ENCODE measurements at places on chromosomes 16 and 17.

DNA sequence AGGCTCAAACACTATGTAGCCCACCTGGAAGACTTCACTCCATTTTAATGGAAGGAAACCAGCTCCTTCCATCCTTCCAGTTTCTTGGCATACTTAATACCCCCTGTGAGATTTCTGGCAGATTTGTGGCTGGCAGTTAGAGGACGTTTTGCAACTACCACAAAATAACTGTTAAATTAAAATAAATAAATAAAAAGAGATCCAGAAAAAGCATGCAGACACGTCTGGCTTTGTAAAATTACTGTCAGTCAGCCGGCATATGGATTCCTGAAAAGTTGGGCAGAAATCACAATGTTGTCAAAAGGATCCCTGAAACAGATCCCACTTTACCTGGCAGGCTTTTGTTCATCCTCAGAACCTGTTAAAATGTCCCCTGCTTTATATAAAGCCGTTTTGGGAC lies 113.9 kb downstream of the ASIC2 start:
- DNase-seq = no peak
- peaks cover 15% of the 10 kb centered on the region for H3K27me3 ChIP-seq
- no peaks in the 10 kb centered on the region for H3K36me3 ChIP-seq
- no peak overlapping the region for H3K27ac ChIP-seq

- no peak overlapping the region for H3K4me3 ChIP-seq
- no peak overlapping the region for H3K27ac ChIP-seq
- no peaks in the 10 kb centered on the region for H3K4me1 ChIP-seq
- H3K36me3 ChIP-seq = no peaks in the 10 kb centered on the region
Measured at GRCh38 chr16:49084628-49085390, 196.8 kb downstream of the CBLN1 start.

GRCh38 chr17:76268991-76269981 lies 4.1 kb downstream of the UBALD2 start:
- peaks cover 61% of the 10 kb centered on the region for H3K4me1 ChIP-seq
- peaks cover 55% of the 10 kb centered on the region for H3K36me3 ChIP-seq
- peak overlapping the region; percentile 99 for H3K27ac ChIP-seq
- peak overlapping the region; percentile 93 for H3K4me3 ChIP-seq

DNA sequence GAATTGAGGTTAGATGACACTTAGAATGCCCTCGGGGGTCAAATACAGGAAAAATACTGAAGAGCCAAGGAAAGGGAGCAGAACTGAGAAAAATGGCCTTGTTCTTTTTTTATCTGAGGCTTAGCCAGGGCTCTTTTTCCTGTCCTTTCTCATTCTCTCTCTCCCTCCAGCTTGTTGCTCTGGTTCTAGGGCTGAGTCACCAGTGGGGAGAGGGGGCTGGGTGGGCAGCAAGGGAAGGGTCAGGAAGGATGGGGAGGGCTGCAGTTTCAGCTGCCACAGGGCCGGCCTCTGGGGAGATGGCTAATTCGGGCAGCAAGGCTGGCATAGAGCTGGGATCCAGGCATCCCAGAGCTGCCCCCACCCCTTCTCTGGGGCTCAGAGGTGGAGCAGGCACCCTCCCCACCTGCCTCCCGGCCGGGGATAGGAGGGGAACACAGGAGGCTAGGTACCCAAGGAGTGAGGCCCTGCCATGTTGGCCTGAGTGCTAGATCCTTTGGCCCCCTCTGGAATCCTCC lies 3.9 kb downstream of the ITGA3 start:
- DNase-seq = no peak
- no peak overlapping the region for H3K27ac ChIP-seq
- H3K4me1 ChIP-seq = peaks cover 23% of the 10 kb centered on the region
- no peak overlapping the region for H3K4me3 ChIP-seq
- H3K36me3 ChIP-seq = no peaks in the 10 kb centered on the region

DNA sequence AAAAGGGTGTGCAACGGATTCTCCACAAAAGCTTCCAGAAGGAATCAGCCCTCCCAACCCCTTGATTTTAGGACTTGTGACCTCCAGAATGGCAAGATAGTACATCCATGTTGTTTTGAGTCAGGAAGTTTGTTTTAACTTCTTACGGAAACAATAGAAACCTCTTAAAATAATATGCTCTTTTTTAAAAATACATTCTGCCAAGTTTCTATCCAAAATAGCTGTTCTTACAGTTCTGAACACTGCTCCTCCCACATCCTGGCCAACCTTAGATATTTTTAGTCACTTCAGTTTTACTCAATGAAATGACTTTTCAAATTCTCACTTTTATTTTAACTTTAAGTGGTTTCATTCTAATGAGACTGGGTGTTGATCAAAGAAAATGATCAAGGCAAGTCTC lies 156.4 kb downstream of the ZNF18 start:
- H3K27ac ChIP-seq = no peak overlapping the region
- H3K27me3 ChIP-seq = no peaks in the 10 kb centered on the region
- no peak for DNase-seq
- no peak overlapping the region for H3K4me3 ChIP-seq
- H3K36me3 ChIP-seq = no peaks in the 10 kb centered on the region

- H3K27me3 ChIP-seq = peaks cover 12% of the 10 kb centered on the region
- no peak for DNase-seq
- no peak overlapping the region for H3K4me3 ChIP-seq
- peaks cover 14% of the 10 kb centered on the region for H3K4me1 ChIP-seq
- no peaks in the 10 kb centered on the region for H3K36me3 ChIP-seq
Measured at GRCh38 chr16:50837324-50837723, 95.4 kb downstream of the CYLD start.

DNA sequence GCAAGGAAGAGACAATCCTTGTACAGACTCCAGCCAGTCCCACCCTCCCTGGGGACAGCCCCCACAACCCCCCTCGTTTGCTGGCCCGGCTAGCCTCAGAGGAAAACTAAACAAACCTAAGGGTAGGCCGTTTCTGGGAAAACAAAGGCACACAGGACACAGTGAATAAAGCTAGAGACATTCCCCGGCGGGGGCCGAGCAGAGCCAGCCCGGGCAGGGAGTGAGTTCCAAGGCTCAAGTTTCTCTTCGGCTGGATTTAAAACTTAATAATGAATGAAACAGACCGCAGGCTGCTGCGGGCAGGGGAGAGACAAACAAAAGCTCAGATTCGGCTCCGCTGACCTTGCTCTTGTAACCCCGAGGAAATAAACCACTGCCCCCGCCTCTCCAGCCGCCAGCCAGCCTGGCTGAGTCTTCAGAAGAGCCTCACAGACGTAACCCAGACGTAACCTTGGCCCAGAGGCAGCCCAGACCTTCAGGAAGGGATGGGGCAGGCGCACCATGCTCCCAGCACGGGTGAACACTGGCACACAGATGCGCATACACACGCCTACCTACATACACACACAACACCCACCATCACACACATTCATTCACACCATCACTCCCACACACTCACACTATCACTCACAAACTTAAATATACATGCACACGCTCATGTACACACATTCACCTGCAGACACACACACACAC lies 216.0 kb downstream of the ZNF423 start:
- no peak for DNase-seq
- no peaks in the 10 kb centered on the region for H3K27me3 ChIP-seq
- H3K27ac ChIP-seq = no peak overlapping the region
- no peaks in the 10 kb centered on the region for H3K4me1 ChIP-seq
- H3K36me3 ChIP-seq = no peaks in the 10 kb centered on the region

GRCh38 chr17:82267575-82268379 lies 5.7 kb downstream of the CSNK1D start:
- H3K4me3 ChIP-seq = no peak overlapping the region
- DNase-seq = no peak
- H3K27ac ChIP-seq = peak overlapping the region; percentile 57
- peaks cover 72% of the 10 kb centered on the region for H3K36me3 ChIP-seq
- H3K4me1 ChIP-seq = peaks cover 64% of the 10 kb centered on the region

DNA sequence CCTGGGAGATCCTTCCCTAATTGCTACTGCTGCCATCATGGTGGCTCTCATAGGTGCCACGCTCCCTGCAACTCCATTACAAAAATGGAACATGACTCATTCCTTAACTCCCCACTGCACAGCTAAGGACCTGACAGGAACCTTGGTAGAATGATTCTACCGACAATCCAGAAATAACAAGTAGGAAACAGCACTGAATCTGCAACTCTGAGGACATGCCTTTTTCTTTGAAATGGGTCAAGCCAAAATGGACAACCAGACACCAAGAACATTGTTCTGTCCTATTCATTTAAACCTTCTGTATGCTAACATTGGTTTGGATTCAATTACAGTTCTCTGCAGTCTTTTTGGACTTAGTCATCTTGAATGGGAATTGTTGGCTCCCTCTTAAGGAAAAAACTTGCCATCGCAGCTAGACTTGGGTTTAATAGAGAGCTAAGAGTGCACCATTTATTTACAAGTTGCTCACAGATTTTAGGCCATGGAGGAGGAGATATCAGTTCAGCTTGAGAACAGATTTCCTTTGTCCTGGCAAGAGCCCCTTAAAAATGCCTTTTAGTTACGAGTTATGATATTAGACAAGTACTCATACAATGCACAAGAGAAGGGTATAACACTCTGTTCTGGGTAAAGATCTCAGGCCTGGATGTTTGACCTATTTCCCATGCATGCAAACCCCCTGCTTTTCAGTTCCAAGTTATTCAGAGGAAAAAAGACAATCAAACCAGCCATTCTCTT lies 20.9 kb upstream of the NSRP1 start:
- peaks cover 6% of the 10 kb centered on the region for H3K4me1 ChIP-seq
- H3K27me3 ChIP-seq = peaks cover 28% of the 10 kb centered on the region

DNA sequence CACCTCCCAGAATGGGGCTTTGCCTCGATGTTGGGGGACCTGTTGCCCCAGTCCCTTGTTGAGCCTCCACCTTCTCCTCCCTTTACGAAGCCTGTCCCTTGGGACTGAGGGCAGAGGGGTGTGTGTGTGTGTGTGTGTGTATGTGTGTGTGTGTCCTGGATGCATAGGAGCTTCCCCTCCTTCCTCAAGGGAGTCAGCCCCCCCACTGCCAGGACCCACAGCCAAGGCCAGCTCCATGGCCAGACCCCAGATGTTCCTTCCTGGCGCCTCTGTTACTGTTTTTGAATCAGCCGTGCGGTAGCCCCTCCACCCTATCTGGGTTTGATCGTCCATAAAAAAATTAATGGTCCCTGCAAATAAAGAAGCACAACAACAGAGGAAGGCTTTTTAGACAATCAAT lies 17.7 kb upstream of the DOK4 start:
- H3K4me3 ChIP-seq = no peak overlapping the region
- H3K4me1 ChIP-seq = peaks cover 12% of the 10 kb centered on the region
- no peaks in the 10 kb centered on the region for H3K27me3 ChIP-seq
- H3K27ac ChIP-seq = no peak overlapping the region

DNA sequence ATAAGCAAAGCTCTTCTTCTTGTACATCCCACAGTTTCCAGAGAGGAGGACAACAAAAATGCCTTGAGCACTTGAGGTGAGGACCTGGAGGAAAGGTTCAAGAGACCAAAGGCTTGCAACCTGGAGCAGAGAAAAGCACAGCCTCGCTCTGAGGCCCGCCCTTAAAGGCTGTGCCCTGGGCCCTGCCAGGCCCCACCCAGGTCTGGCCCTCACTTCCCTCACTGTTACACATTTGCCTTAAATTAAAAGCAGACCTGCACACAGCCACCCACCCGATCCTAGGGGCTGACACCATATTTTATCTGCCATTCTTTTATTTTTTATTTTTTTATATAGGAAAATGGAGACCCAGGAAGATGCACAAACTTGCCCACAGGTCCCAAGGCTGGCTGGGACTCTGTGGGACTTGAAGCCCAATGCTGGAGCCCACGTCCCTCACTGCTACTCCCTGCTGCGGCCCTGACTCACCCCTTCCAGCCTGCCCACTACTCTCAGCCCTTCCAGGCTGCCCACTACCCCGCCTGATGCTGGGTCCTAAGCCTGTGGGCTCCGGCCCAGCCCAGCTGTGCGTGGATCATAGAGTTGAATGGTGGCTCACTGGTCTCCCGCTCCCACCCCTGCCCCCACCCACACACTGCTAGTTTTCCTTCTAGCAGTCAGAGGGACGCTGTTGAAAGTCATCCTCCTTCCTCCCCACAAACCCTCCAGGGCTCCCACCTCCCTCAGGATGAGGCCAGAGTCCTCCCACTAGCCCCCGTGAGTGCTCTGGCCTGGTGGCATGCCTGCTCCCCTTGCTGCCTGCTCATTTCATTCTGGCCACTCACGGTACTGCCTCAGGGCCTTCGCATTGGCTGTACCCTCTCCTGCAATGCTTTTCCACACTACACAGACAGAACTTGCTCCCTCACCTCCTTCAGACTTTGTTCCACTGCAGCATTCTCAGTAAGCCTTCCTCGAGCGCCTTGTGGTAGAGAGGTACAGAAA lies 77.6 kb upstream of the MED9 start:
- DNase-seq = no peak
- H3K27me3 ChIP-seq = peaks cover 7% of the 10 kb centered on the region
- no peak overlapping the region for H3K4me3 ChIP-seq
- H3K27ac ChIP-seq = no peak overlapping the region

- H3K4me1 ChIP-seq = peaks cover 9% of the 10 kb centered on the region
- peak within 1 kb of the TSS; percentile 77 for H3K27ac ChIP-seq
- peak; percentile 35 for DNase-seq
- H3K27me3 ChIP-seq = peaks cover 22% of the 10 kb centered on the region
- peaks cover 4% of the 10 kb centered on the region for H3K36me3 ChIP-seq
Measured at GRCh38 chr17:62627219-62627903, at the start of gene MRC2. Gene MRC2 (plus strand): TSS chr17:62627670. CDS start chr17:62627803, 133 bp downstream.

- peak; percentile 48 for DNase-seq
- peaks cover 10% of the 10 kb centered on the region for H3K27me3 ChIP-seq
- no peaks in the 10 kb centered on the region for H3K36me3 ChIP-seq
- no peak overlapping the region for H3K4me3 ChIP-seq
Measured at GRCh38 chr17:8994319-8994718, 27.0 kb upstream of the NTN1 start.

DNA sequence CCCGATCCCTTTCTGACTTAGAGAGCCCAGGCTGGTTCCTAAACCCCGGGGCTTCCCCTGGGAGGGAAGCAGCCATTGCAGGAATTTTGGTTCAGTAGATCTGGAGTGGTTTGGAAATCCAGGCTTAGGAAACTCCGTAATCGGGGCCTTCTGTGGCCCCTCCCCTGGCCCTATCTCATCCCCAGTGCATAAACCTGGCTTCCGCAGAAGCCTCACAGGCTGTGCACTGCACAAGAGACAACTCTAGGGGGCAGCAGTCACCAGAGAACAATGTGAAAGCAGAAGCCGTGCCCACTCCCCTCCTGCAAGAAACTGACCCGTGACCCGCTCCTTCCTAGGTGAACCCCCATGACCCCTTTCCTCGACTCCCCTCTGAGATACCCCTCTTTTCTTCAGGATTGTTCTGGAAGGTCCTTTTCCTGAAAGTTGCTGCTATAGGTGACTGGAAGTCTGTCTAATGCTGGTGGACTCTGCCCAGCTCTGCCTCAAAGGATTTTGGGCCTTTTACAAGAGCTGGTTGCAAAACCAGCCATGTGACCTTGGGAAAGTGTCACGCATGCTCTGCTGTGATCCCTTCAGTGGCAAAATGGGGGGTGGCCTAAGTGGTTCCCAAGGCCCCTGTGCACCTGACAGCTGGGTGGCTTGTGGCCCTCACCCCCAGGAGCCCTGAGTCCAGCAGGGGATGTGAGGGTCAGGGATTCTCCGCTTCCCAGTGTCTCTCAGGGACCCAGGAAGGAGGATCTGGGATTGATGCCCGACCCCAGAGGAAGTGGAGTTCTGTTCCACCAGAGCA lies 14.4 kb downstream of the GUCY2D start:
- no peak overlapping the region for H3K27ac ChIP-seq
- H3K36me3 ChIP-seq = no peaks in the 10 kb centered on the region
- peak overlapping the region; percentile 66 for H3K4me3 ChIP-seq
- DNase-seq = peak; percentile 68
- peaks cover 21% of the 10 kb centered on the region for H3K27me3 ChIP-seq
- peaks cover 11% of the 10 kb centered on the region for H3K4me1 ChIP-seq

GRCh38 chr16:56238188-56238587 lies 46.9 kb downstream of the GNAO1 start:
- H3K27ac ChIP-seq = no peak overlapping the region
- H3K27me3 ChIP-seq = peaks cover 4% of the 10 kb centered on the region
- H3K36me3 ChIP-seq = no peaks in the 10 kb centered on the region
- no peaks in the 10 kb centered on the region for H3K4me1 ChIP-seq
